ENCODE measurements at places on chromosomes 13 and 19.

GRCh38 chr13:48542581-48543341 is 9.9 kb upstream of the RCBTB2 start:
- peak; percentile 36 for DNase-seq

GRCh38 chr13:65882810-65883209 is 1347.3 kb downstream of the PCDH9 start:
- no peak for DNase-seq

GRCh38 chr13:32277839-32278238 is 37.3 kb downstream of the ZAR1L start:
- no peak for DNase-seq

- DNase-seq: no peak
These were observed 1.5 kb upstream of the CEACAM5 start for GRCh38 chr19:41706741-41707501.

DNA sequence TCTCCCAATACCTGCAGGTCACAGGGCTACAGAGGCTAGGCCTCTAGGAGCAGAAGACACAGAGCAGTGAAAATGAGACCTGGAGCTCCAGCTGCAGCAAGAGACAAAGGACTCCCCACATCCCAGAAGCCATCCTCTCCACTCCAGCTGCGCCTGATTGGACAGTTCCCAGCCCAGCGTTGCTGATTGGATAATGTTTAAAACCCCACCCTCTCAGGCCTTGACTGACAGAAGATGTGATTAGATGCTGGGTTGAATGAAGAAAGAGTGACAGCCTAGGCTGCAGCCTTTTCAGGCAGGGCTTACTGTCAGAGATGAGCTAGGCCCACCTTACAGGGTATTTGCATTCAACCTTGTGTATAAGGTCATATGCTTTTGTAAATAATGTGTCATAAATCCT is 59.4 kb downstream of the ZNF708 start:
- DNase-seq: no peak

DNA sequence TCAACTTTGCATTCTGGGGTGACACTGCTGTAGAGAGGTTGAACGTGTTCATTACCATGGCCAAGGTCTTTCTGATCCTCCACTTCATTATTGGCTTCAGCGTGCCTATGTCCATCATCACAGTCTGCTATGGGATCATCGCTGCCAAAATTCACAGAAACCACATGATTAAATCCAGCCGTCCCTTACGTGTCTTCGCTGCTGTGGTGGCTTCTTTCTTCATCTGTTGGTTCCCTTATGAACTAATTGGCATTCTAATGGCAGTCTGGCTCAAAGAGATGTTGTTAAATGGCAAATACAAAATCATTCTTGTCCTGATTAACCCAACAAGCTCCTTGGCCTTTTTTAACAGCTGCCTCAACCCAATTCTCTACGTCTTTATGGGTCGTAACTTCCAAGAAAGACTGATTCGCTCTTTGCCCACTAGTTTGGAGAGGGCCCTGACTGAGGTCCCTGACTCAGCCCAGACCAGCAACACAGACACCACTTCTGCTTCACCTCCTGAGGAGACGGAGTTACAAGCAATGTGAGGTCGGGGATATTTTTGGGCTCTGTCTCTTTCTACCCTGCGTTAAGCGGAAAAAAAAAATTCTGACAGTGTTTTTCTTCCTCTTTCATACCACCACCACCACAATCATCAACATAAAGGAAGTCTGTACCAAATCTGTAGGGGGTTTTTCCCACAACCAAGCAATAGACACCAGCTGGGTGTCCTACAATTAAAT is 29.5 kb downstream of the FPR3 start:
- no peak for DNase-seq

DNA sequence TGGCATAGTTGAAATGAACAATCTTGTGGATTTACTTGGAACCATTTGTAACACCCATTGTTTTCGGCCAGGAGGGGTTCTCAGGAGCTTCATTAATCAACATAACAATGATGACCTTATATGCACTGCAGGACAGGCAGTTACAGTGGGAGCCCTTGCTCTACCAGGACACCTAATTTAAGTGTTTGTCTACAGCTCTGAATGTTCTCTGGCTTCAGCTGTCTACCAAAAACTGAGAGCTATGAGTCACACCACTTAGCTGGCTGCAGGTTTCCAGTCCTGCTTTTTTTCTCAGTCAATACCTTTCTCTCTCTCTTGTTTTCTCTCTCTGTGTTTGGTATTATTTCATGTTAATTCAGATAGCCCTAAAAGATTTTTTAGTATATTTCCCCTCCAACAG is 105.4 kb upstream of the MBNL2 start:
- DNase-seq: no peak

GRCh38 chr13:98996046-98996445 is 18.2 kb upstream of the DOCK9 start:
- no peak for DNase-seq

DNA sequence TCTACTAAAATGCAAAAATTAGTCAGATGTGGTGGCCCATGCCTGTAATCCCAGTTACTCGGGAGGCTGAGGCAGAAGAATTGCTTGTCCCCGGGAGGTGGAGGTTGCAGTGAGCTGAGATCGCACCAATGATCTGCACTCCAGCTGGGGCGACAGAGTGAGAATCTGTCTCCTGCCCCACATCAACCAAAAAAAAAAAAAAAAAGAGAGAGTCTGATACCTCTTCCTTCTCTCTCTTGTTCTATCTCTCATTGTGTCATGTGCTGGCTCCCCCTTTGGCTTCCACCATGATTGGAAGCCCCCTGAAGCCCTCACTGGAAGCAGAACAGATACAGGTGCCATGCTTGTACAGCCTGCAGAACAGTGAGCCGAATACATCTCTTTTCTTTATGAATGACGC is 20.4 kb downstream of the CLEC11A start:
- no peak for DNase-seq
